NCI-H2029 (cell line): ENCODE measurements at places on chromosomes 5 and 9.

GRCh38 chr5:96868603-96869371 lies 7.5 kb upstream of the ERAP2 start:
- peak; percentile 50 for DNase-seq

GRCh38 chr9:34154057-34154456 lies 24.8 kb upstream of the UBAP1 start:
- DNase-seq = no peak

DNA sequence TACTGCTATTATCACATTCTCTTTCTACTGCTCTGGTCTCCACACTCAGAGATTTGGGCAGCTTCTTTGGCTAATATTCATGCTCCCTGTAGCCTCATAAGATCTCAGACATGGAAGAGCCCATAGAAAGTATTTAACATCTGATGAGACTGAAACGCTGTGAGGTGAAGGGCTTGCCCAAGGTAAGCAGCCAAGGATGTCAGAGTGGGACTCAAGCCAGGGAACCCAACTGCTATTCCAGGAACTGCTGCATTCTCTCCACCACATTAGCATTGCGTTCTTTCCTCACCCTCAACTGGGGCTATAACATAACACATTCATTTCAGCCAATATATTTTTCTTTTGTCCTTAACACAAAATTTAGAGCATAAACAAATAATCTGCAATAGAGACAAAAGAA lies 3.8 kb downstream of the ADRB2 start:
- DNase-seq = no peak

DNA sequence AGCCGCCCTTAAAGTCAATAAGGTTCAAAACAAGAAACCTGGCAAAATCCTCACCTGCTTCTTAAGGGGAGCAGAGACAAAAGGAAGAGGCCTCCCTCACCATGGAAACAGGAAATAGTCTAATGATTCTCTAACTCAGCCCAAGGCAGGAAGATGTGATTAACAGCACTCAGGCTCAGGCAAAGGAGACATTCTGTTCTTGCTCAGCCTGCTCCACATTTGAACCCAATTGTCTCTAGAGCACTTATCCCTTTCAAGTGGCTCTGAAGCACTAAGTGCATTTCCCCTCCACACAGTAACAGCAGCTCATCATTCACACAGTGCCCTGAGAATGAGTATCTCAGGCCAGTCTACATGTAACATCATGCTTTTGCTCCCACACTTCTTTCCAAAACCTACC lies 72.3 kb downstream of the NIPSNAP3B start:
- DNase-seq = peak; percentile 71

GRCh38 chr5:43520615-43521014 lies 5.7 kb upstream of the C5orf34 start:
- no peak for DNase-seq

- DNase-seq = no peak
Measured at GRCh38 chr9:73153793-73154227, 2.1 kb downstream of the ANXA1 start.
